ENCODE measurements at places on chromosomes 6 and 20. TPM values are rescaled to one million over a fixed set of nuclear protein-coding genes. Genes with fewer than 3 reads are reported as not detected.

DNA sequence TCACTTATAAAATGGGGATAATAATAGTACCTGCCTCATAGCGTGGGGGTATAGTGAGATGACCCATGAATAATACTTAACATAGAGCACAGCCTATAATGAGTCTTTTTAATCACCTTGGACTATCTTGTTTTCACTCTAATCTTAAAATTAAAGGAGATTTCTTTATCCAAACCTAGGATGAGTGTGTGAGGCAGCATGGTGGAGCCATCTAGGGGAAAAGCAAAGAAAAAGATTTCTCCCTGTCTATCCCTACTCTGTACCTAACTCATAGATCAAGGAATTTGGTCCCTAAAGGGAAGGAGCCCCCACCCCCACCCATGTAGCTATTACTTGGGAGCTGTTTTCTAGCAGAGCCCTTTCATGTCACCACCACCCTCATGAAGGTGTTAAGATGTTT lies 45.2 kb upstream of the PAK5 start:
- DNase-seq: no peak

GRCh38 chr20:12660918-12661317 lies 347.9 kb upstream of the SPTLC3 start:
- DNase-seq: no peak

- no peak for DNase-seq
These were observed 12.0 kb downstream of the PFDN4 start for GRCh38 chr20:54219751-54220426.

Gene ESR1
- 5.7 TPM for total RNA-seq

- DNase-seq: no peak
These were observed 9.2 kb upstream of the HLA-DOB start for GRCh38 chr6:32825966-32826365.

Measured in upper lobe of right lung (tissue), 1 donor.